T1000 (cell line): ENCODE measurements at places on chromosomes 1 and 21.
A peak's percentile ranks its signal among the peaks of the same experiment; 100 is the strongest.

DNA sequence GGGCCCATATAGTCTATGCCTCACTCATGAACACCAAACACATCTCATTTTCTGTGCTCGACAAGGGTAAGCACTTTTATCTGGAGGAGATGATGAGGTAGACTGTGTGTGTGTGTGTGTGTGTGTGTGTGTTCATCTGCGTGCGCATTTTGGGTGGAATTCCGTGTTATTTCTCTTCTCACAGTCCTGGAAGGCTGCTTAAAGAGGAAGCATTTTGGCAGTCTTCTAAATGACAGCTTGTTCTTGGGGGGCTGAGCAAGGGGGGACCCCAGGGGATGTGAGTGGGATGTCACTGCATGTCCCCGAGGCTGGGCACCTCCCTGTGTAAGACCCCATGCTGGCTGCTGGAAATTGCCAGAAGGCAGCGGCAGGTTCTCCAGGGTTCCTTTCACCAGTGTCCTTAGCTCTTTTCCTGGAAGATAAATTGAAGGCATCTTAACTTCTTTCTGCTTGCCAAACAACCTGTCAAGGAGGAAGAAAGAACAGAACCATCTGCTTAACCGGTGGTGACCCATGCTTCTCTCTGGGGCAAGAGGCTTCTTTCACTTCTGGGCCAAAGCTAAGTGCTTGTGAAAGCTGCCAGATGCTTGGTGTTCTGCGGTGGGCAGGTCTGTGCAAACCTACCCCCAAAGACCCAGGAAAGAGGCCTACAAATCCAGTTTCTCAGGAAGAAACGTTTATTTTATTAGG, 9.9 kb upstream of the RD3 start:
- no peak for DNase-seq

- DNase-seq, result no peak
These were observed 1048.1 kb downstream of the BRINP3 start for GRCh38 chr1:189429610-189430009.

- no peak for DNase-seq
These were observed 24.2 kb downstream of the PDE9A start for GRCh38 chr21:42677339-42678321.

- DNase-seq, result no peak
These were observed 43.8 kb downstream of the ACTL8 start for GRCh38 chr1:17798799-17799382.

- no peak for DNase-seq
These were observed 211.7 kb upstream of the TMEM51 start for GRCh38 chr1:14941864-14942263.

- DNase-seq, result no peak
These were observed 39.1 kb downstream of the TFF3 start for GRCh38 chr21:42276076-42276475.

- no peak for DNase-seq
These were observed 110.8 kb downstream of the FOXD2 start for GRCh38 chr1:47548637-47549036.

DNA sequence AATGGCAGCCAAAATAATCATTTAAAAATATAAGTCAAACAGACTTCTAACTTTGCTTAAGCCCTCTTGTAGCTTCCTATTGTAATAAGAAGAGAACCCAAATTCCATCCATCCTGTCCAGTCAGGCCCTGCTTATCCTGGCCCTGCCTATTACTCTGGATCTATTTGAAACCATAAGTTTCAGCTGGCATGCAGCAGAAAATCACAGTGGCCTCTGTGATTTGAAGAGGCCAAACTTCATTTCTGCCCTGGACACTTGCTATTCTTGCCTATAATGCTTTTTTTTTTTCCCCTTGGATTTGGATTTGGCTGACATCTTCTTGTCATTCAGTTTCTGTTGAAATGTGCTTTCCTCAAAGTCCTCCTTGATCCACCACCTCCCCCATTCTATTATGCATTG, 642.8 kb downstream of the USP25 start:
- no peak for DNase-seq

DNA sequence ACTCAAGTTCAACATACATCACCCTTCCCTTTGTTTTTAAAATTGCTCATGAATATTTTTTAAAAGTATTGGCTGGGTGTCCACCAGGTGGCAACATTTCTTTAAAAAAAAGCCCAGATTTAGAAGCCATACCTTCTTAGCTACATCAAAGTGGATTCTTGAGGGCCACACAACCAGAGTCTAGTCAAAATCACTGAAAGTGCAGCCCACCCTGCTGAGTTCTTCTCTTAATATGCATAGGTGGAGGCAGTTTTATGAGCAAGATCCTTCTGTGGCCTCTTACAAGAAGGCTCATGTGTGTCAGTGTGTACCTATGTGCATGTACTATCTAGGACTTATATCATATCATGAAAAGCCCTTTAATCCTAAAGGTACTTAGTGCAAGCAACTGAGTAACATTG, 16.9 kb upstream of the GNG12 start:
- DNase-seq, result peak; percentile 36

- no peak for DNase-seq
These were observed 14.0 kb downstream of the MX2 start for GRCh38 chr21:41375875-41376274.

GRCh38 chr1:178145605-178146004, 51.7 kb downstream of the RASAL2 start:
- no peak for DNase-seq

GRCh38 chr1:226662642-226663326, 76.3 kb downstream of the ITPKB start:
- DNase-seq, result peak; percentile 59

- DNase-seq, result no peak
These were observed at the start of gene CDK18 for GRCh38 chr1:205504311-205505075. Gene CDK18, plus strand, starts transcription at chr1:205504669. Its CDS starts 18,499 bp downstream, at chr1:205523168.

GRCh38 chr1:209983953-209984352, 45.9 kb downstream of the SYT14 start:
- DNase-seq, result no peak

DNA sequence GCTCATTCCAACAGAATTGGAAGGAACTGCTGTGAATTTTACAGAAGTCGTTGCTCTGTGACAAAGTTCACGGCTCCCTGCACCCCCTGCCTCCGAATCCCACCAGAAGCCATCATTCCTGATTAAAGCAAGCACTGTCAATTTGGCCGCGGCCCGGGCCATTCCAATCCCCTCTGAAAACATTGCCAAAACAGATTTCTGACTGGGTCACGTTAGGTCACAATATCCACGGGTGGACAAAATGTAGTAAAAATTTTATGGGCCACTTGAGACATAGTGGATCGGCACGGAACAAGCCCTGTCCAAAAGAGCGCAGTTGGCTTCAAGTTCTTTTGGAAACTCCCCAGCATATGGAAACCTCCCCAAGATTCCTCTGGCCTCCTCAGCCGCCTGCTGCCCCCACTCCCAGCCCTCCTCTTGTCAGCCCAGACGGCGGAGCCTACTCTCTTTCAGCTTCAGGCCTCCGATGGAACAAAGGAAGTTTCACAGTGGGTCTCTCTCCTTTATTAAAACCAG, 67.2 kb upstream of the IFNAR2 start:
- no peak for DNase-seq

GRCh38 chr1:115958866-115959265, 17.4 kb upstream of the SLC22A15 start:
- DNase-seq, result no peak

DNA sequence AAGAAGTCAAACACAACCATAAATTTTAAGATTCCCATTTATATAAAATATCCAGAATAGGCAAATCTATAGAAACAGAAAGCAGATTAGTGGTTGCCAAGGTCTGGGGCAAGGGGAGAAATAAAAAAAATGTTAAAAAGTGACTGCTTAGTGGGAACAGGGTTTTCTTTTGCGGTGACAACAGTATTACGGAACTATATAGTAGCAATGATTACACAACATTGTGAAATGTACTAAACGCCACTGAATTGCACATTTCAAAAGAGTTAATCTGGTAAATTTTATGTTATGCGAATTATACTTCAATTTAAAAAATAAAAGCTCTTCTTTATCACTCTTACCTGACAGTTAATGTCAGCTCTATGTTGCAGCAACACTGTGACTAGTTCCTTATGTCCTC, 105.2 kb downstream of the ACBD6 start:
- DNase-seq, result no peak

DNA sequence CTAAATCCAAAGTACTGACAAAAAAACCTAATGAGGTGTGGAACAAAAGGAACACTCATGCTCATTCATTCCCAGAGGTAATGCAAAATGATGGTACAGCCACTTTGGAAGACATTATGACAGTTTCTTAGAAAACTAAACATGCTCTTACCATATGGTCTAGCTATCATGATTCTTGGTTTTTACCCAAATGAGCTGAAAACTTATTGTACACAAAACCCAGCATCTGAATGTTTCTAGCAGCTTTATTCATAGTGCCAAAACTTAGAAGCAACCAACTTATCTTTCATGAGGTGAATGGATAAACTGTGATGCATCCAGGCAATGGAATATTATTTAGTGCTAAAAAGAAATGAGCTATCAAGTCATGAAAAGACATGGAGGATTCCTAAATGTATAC, 318.4 kb upstream of the OLFM3 start:
- DNase-seq, result no peak

DNA sequence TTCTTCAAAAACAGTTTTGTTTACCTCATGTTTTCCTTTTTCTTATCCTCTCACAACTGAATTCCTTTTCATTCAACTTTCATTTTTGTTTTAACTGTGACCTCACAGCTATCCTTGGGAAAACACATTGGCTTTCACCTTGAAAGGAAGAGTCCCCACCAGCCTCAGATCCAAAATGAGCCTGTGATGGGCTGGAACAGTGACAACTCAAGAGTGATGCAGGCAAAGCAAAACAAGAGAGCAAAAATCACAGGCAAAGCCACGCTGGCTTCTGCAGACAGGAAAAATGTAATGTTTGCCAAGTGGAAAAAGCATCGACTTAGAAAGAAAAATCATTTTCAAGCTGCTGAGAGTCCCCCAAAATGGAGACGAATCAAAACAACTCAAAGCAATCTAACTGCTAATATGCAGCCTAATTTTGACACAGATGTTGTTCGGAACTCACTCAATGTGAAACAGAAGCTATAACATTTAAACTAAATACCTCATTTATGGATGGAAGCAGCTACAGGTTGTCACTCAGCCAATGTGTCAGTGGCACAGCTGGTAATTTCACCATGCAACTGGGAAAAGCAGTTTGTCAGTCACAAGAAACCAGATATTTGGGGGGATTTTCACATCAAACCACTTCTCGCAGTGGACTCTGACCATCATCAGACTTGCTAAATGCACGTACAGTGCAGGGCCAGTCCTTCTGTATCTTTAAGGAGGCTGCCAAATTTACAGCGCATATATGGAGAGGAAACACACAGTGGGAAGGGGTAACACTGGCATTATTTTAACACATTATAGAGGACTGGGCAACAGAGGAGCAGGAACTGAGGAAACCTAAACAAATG, 50.7 kb downstream of the ALG14 start:
- no peak for DNase-seq

GRCh38 chr1:156920233-156921052, at the start of gene LRRC71:
Gene LRRC71, plus strand, starts transcription at chr1:156920632. Its CDS starts 172 bp downstream, at chr1:156920804.
- peak; percentile 42 for DNase-seq

GRCh38 chr1:206686478-206687249, 2.0 kb downstream of the MAPKAPK2 start:
- DNase-seq, result no peak

DNA sequence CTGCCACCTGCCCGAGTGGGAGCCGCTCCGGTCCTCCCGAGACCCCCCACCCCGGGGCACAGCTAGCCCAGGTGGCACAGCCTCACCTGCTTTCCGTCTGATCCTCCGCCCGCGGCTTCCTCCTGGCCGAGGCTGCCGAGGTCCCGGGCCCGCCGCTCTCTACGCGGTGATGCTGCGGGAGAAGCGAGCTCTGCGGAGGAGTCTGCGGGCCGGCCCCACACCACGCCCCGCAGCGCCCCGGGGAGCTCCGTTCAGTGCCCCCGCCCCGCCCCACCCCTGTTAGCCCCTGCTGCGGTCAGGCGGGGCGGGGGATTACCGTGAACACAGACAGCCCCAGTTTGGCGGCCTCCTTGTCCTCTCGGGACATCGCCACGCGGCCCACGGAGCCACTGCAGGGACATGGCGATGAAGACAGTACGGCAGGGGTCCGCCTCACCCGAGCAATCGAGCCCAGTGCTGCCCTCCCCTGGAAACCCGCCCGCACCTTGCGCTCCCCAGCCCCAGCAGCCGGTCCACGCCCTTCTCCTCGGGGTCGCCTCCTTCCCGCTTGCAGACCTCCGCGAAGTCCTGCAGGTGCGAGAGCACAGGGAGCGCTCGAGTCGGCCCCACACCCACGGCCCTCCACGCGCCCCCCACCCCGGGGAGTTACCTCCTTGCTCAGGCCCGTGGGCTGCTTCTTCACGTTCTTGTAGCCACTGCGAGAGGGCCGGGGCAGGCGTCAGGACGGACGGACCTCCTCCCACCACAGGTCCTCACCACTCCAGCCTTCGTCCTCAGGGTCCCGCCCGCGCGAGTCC, 933 bp downstream of the C1orf35 start:
- DNase-seq, result no peak

DNA sequence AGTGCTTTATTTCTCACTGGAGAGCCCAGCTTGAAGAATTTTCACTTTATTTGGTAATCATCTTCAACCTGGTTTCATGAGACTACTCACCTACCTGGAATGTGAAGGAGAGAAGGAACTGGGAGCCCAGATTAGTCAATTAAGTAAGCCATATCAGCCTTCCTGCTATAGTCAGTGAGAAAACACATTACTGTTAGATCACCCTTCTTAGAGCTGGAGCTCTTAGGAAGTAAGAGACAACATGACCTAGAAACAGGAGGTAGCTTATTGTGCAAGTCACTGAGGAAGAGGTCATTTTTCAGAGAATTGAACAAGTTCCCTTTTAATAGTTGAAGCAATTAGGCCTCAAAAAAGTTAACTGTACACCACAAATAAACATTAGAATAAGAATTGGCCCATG, 49.2 kb upstream of the TEKT2 start:
- no peak for DNase-seq

- no peak for DNase-seq
These were observed 52.6 kb downstream of the RPS6KC1 start for GRCh38 chr1:213103377-213104306.

GRCh38 chr1:218027152-218027551, 257.9 kb upstream of the RRP15 start:
- DNase-seq, result no peak

GRCh38 chr1:236091933-236092318, 27.0 kb upstream of the NID1 start:
- DNase-seq, result no peak

- DNase-seq, result no peak
These were observed at the start of gene RGS1 for GRCh38 chr1:192575499-192576189. Gene RGS1, plus strand, starts transcription at chr1:192575773. Its CDS starts 20 bp downstream, at chr1:192575793.

GRCh38 chr1:95257758-95258157, 23.7 kb downstream of the RWDD3 start:
- no peak for DNase-seq

GRCh38 chr1:75614399-75614756, 3.5 kb upstream of the SLC44A5 start:
- DNase-seq, result no peak
